ENCODE measurements at places on chromosomes 3 and 15.

- DNase-seq = no peak
Observed at GRCh38 chr15:101162701-101163483, 89.0 kb downstream of the CHSY1 start.

- DNase-seq = no peak
Observed at GRCh38 chr3:44421280-44421679, 56.2 kb downstream of the ZNF445 start.

- DNase-seq = peak; percentile 55
Observed at GRCh38 chr3:32960404-32961170, 9.1 kb downstream of the CCR4 start.

DNA sequence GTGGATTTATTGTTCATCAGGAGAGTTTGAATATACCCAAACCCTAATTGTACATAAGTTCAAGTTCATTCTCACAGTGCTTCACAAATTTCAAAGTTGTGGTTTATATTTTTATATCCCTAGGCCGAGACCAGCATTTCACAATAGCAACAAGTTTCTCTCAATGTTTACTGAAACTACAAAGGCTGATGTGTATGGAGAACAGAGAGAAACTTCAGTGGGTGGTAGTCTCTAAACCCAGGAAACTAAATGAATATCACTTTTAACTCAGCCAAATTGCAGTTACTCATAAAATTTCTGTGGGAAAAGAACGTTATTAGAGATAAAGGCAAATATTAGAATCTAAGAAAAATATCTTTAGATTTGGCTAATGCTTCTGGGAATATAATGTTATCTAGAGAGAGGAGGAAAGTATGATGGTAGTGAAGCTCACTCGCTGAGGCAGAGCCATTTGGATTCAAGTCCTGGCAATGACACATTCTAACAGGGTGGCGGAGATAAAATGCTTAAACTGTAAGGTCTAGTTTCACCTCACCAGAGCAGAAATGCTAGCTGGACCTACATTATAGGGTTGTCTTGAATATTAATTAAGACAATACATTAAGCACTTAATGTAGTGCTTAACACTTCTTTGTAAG is 514.8 kb downstream of the EPHA3 start:
- DNase-seq = no peak

DNA sequence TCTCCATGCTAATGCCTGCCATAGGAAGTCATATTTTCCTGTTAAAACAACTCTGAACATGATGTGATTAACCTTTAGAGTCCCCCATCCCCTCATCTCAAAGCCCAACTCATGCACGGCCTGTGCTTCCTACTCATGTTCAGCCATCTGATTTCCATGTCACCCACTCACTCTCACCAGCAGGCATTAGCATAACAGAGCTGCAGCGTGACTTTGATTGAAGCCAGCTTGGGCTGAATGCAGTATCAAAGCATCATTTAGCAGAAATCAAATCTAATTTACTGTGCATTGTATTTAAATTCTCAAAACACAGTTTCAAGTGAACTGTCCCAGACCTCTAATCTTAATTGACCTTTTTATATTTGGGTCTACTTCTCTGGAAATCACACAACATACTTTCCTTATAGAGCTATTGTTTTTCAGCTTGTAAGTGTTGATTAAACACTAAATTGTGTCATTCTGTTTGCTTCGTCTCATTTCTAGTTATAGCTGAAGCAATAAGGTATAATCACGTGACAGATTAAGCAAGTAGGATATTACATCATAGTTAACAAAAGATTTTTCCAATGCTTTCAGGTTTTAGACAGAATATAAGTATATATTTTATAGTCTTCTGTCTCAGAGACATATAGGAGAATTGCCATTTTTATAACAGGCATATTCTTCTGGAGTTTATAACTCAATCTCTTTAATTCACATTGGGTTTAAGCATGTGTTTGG is 501.5 kb downstream of the ROBO2 start:
- no peak for DNase-seq

GRCh38 chr3:16311960-16312451 is 47.0 kb downstream of the OXNAD1 start:
- peak; percentile 73 for DNase-seq

Measured in CD4-positive, alpha-beta memory T cell (primary cell).